ENCODE measurements at places on chromosomes 5 and 9.

DNA sequence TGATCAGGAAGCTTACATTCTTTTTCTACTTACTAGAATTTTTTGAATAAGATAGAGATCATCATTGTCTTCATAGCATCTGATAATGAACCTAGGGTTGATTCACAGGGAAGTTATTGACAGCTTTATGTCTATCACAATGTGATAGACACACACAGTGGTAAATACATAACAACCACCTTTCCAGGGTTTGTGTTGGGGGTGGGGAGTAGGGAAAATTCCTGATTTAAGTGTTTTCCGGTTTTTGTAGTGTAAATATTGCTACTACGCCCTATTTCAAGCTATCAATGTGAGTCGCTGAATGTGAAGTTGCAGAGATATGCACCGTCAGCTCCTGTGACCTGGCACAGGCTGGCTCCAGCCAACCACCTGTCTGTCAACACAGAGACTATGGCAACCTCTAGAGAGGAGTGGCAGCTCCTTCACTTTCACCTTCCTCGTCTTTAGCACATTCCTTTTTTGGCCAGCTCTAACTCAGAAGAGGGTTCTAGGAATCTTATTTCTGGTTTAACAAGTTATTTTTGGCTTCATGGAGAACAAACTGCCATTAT, 224.9 kb downstream of the MAT2B start:
- DNase-seq = no peak

DNA sequence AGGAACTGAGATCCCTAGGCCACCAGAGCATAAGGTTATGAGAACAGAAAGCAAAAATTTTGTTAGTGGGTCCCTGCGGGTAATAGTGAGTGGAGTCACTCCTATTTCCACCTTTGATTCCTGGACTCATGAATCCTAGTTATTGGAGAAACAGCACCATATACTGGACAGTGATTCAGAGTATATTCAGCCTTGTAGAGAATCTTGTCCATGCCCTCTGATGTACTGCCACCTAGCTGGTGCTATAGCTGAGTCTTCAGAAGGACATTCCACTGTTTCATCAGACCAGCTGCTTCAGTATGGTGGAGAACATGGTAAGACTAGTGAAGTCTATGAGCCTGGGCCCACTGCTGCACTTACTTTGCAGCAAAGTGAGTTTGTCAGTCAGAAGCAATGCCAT, 25.0 kb upstream of the ITGA2 start:
- DNase-seq = no peak

DNA sequence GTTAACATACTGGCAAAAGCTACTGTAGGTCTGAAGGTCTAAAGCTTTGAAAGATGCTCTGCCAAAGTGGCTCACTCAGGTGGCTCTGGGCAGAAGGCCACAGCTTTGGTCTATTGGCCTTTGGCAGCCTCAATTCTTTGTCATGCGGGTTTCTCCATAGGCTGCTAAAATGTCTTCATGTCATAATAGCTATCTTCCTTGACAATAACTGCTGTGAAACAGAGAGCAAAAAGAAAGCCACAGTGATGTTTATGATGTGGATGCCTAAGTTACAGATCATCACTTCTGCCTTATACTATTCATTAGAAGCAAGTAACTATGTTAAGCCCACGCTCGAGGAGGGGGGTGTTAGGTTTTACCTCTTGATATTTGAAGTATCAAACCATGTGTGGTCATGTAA, 906.1 kb upstream of the CDH9 start:
- no peak for DNase-seq

DNA sequence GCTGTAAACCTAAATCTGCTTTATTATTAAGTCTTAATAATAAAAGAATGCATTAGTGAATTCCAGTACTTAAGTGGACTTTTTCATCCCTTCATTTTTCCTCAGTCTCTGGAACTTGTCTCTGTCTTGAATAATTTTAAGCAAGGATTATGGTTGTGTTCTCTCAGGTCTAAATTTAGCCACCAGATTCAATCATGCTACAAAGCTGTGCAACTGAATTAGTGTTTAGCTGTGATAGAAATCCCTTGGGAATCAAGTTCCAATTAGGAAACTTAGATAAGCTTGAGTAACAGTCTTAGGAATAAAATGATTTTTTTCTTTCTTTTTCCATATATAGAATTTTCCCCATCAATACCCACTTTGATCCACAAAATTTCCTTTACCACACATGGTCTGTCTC, 104.3 kb downstream of the PLPPR1 start:
- DNase-seq = no peak

GRCh38 chr5:52725065-52725746, 62.5 kb upstream of the ITGA1 start:
- peak; percentile 37 for DNase-seq

DNA sequence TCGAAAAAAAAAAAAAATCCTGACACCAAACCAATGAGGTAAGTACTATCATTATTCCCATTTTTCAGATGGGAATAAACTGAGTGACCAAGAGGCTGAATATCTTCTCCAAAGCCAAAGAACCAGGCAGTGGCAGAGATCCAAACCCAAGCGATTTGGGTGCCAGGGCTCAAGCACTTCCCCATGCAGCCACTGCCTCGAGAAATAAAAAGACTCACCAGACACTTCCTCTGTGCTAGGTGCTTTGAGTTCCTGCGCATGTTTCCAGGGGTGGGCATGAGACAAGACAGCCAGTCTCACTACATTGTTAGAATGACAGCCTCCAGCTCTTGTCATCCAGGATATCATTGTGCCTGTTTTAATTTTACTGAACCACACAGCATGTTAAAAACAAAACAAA, 2.3 kb upstream of the RPL26L1 start:
- DNase-seq = no peak

- DNase-seq = no peak
Observed at GRCh38 chr5:155024015-155024414, 10.5 kb downstream of the KIF4B start.

- DNase-seq = no peak
Observed at GRCh38 chr5:160036243-160036642, 27.3 kb downstream of the TTC1 start.

DNA sequence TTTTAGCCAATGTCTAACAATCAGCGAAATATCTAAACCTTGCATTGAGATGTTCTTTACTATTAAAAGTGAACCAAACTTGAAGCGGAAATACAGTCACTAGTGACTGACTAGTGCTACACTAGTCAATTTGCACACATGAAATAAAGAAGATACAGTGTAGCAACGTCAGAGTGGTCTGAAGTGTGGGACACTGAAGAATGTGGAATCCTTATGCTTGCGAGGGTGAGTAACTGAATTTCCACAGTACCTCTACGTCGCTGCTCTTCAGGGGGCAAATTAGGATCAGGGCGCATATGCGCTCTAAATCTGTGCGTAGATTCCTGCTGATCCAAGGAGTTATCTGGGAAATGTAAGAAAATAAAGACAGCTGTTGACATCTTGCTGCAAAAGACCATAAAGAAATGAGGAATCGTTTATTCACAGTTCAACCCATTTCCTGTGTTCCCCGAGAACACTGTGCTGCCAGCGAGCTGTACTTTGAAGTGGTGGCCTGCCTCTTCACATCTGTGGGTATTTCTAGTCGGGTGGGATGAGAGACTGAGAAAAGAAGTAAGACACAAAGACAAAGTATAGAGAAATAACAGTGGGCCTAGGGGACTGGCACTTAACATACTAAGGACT, 39.8 kb upstream of the FLT4 start:
- DNase-seq = peak; percentile 10

DNA sequence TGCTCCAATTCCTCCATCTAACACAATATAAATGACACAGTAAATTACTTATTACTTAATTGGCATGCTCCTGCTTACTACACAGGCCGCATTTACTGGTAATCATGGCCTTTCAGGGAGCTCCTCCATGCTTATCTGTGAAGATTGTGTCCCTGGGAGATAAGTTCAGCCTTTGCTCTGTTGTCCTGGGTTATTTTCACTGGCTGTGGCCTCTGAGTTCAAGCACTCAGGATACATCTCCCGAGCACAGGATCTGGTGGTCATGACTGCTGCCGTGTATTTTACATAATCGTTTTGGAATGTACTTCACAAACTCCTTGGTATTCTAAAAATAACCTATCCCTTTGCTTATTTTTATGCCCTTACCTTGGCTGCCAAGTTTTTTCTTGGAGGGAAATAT, 215.7 kb downstream of the ICE1 start:
- DNase-seq = no peak

DNA sequence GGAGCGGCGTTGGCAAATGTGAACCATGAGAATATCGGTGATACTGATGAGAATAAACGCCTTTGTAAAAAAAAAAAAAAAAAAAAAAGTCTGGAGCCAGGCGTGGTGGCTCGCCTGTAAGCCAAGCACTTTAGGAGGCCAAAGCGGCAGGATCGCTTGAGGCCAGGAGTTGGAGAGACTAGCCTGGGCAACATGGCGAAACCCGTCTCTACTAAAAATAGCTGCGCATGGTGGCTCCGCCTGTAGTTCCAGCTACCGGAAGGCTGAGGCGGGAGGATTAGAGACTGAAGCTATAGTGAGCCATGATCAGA, 425 bp upstream of the NFX1 start:
- no peak for DNase-seq

DNA sequence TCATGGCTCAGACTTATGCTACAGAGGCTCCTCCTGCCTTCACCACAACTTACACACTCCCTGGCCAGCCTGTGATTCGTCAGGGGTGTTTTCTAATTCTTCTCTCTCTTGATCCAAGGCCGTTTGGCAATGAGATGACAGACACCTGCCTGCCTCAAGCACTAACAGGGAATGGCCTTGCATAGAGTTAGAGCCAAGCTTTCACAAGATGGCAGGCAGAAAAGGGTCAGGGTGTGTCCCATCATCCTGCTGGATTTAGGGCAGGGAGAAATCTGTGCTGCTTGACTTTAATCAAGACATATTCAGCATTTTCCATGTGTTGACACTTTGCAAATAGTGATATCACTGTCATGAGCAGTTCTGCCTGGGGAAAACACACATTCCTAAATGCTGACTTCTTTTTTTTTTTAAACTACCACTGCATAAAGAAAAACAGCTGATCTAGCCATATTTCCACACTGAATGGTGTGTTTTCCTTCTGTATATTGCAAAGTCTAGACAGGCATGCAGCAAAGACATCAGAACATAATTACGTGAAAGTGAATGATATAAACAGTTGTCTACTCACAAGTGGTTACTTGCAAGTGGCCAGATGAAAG, 95.0 kb upstream of the SLC25A48 start:
- no peak for DNase-seq

- DNase-seq = no peak
Observed at GRCh38 chr5:133876266-133876665, 92.2 kb downstream of the C5orf15 start.

- no peak for DNase-seq
Observed at GRCh38 chr9:121861501-121862180, 210.2 kb downstream of the DAB2IP start.

DNA sequence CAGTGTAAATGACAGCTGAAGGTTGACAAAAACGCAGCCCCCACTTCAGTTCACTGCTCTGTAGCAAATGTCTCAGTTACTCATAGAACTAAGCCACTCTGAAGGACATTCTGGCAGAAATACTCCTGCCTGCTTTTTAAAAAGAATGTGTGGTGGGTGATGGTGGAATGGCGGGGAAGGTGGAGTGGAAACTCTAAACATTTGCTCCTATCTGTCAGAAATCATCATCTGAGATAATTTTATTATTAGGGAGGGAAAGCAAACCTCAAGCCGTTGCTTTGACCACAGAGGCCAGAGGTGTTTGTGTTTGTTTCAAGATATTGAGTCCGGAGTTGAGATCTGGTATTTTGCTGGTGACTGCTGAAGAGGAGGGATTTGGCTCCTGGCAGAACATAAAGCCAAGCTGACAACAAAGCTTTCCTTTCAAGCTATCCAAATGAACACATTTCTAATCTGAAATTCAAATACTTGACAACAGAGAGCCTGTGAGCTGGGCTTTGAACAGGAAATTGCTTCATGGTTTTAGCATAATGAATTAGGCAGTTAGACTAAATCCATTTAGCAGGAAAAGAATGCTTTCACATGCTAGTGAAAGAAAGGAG, 362.7 kb downstream of the CSNK1G3 start:
- DNase-seq = no peak

GRCh38 chr5:44801992-44802391, 6.8 kb upstream of the MRPS30 start:
- DNase-seq = no peak

Measured in stimulated activated CD8-positive, alpha-beta memory T cell treated with anti-CD3 and anti-CD28 coated beads, Interleukin-15, amount 100 ng/mL, for 4 hours (primary cell).